Fibroblast of skin of abdomen (primary cell): ENCODE measurements at places on chromosomes 1 and 21.

- DNase-seq: no peak
Measured at GRCh38 chr1:23872421-23872820, 4.3 kb upstream of the FUCA1 start.

DNA sequence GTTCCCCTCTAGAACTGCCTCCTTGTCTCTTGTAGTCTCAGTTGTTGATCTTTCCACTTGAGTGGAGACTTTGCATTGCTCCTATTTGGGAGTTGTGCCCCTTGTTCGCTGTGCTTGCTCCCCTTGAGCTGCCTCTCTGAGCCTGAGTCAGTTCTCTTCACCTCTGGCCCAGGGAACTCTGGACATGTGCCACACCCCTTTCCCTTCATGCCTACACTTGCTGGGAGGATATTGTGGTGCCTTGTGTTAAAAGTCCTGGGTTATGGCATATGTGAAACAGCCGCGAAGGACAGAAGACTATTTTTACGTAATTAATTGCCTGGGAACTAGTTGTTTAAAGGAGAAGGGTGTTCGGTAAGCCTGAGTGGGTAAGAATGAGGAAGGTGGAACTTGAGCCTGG is 32.2 kb upstream of the RPTN start:
- DNase-seq: no peak

DNA sequence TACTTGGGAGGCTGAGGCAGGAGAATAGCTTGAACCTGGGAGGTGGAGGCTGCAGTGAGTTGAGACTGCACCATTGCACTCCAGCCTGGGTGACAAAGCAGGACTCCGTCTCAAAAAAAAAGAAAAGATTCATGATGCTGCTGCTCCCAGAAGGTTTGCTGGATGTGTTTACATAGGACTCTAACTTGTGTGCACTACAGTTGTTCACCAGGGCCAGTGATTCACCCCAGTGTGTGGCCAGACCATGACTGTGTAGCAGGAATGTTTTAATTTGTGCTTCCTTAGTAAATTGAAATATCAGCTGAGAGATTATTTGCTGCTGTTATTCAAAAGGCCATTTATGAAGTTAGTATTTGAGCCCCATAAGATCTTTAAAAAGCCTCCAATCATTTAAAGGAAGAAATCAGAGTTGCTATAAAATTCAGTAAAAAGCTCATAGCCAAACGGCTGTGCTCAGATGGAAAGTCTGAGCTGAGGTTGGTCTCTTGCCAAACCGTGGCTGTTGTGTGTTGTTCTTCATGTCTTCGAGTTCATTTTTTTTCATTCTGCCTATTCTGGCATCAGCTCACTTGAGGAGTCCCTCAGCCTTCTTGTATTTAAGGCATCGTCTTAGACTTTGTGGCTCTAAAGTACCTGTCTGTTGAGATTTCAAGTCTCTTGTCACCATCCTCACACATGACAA is 18.1 kb upstream of the PGD start:
- peak; percentile 83 for DNase-seq

GRCh38 chr1:3017440-3018050 is 3.7 kb upstream of the ACTRT2 start:
- DNase-seq: no peak

- DNase-seq: no peak
Measured at GRCh38 chr1:82268826-82269225, 468.1 kb downstream of the ADGRL2 start.

DNA sequence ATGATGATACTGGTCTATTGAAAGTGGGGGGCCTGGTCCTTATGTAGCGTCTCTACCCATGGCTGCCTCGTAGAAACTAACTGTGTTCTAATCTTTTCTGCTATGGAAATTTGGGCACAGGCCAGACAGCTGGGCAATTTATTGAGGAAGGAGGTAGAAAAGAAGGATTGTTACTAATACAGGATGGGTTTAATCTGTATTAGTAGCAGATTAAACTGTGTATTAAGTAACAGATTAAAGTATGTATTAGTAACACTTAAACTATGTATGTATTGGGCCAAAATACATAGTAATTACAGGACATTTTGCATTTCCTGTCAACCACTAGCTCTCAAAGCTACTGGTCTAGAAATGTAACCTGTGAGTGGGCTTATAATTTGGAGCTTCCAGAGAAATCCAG is 142.0 kb downstream of the MAST2 start:
- peak; percentile 66 for DNase-seq

DNA sequence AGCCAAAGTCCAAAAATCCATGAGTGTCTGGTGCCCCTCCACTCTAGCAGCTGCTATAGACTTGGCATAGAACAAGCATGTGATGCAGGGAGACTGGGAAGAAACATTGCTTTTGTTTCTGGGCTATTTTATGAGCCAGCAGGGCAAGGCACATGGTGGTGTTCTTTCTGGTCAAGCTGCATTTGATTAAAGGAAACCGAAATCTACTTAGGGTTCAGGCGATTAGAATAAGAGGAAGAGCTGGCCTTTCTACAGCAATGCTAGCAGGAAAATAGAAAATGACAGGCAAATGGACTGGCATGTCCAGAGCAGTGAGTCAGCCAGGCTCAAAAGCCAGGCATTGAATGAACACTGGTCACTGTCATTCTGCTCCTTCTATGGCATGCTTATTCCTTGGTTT is 28.5 kb upstream of the ARHGAP29 start:
- DNase-seq: no peak

- peak; percentile 44 for DNase-seq
Measured at GRCh38 chr1:246703581-246703980, 20.6 kb upstream of the SCCPDH start.

DNA sequence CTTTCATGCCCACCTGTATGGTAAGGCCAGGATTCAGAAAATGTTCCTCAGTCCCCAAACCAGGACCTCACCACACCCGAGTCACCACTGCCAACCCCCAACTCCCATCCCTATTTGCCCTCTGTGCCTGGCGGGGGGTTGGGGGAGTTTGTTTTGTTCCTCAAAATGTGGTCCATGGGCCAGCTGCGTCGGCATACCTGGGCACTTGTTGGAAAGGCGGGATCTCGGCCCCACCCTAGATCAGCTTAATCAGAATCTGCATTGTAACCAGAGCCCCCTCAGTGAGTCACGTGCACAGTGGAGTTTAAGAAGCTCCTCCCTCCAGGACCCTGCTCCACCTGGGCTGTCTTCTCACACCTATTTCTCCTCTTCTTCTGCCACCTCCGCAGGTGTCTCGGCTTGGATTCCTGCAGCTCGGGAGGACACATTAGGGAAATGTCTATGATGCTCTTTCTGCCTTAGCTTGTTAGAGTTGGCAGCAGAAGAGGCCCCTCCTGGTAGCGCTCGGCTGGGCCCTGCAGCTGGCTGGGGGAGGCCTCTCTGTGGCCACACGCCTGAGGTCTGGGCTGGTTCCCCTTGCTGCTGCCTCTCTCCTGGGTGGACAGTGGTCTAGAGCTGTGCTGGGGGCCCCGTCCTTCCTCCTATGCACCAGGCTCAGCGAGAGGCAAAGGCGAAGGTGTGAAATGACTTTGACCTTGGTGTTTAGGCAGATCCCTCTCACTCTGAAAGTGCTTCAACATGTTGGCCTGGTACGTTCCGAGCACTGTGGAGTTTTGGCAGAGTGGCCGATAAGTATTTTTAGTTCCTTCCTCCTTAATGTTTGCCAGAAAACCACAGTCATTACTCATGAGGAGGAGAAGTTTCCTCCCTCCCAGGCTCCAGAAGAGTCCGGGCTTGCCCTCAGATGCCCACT is 41.8 kb upstream of the CAMTA1 start:
- peak; percentile 80 for DNase-seq

GRCh38 chr1:75135573-75136194 is 1.5 kb downstream of the LHX8 start:
- peak; percentile 17 for DNase-seq

GRCh38 chr1:70355920-70356319 is 1.4 kb upstream of the ANKRD13C start:
- no peak for DNase-seq

GRCh38 chr1:55931081-55931940 is 648.1 kb downstream of the PLPP3 start:
- peak; percentile 53 for DNase-seq

- no peak for DNase-seq
Measured at GRCh38 chr1:226308166-226308722, 720 bp downstream of the LIN9 start.

DNA sequence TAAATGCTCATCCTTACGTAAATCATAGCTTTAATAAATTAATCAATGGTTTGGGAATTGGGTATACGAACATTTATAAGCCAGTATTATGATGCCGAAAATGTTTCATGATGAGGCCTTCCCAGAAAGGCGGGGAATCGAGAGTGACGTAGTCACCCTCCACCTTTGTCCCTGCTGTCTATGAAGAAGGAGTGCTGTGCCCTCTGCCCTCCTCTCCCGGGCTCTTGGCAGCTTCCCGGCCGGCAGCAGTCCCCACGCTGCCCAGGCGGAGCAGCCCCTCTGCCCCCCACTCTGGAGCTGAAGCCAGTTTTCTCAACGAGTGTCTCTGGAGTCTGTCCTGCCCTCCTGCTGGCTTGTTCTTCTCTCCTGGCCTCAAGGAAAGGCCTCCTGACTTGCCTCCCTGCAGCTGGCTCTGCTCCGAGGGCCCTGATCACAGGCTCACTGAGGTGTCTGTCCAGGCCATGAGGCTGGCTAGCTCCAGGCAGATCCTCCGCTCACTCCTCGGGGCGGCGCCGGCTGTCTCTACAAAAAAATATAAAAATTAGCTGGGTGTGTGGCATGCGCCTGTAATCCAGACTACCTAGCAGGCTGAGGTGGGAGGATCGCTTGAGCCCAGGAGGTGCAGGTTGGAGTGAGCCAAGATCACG is 150.7 kb upstream of the COL6A1 start:
- DNase-seq: no peak

DNA sequence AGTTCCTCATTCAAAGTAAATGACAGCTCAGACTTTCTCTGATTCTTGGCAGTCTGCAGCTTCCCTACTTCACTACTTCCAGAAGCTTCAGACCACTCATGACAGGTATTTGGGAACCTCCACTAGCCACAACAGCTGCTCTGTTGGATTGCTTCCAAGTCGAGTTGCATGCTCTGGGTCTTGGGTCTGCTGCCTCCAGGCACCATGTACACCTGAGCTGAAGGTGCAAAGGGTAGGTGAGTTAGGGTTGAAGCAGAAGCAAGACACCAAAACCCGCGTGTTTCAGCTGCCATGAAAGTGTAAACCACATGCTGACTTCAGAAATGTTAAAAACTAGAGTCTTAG is 62.7 kb downstream of the ZNF684 start:
- DNase-seq: no peak

DNA sequence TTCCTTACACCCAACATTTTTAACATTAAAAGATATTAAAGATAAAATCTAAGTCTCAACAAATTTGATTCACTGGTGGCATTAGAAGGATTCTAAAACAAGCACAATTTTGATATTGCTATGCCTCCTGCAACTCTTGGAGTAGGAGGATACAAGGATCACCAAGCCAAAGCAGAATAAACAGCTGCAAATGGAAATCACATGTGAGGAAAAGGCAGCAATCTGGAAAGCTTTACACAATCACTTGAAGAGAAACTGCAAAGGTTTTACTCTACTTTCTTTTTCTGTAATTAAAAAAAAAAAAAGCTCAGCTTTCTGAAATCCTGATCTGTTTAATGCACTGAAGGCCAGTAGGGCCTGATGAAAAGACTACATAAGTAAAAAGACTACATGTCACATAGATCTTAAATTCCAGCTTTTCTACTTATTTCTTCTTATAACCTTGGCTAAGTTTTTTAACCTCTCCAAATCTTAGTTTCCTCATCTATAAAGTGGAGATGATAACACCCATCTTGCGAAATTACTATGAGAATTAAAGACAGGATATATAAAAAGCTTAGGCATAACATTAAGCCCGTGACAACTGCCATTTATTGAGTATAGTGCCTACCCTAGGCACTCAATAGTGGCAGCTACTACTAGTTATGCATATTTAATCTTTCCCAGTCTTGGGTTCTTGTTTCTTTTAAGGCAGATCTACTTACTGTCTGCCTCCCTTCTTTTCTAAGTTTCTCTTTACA is 73.5 kb downstream of the EPS15 start:
- DNase-seq: no peak

GRCh38 chr1:206918076-206918475 is 3.7 kb downstream of the FCMR start:
- no peak for DNase-seq

GRCh38 chr1:241817331-241817792 is 30.6 kb upstream of the EXO1 start:
- DNase-seq: peak; percentile 72

DNA sequence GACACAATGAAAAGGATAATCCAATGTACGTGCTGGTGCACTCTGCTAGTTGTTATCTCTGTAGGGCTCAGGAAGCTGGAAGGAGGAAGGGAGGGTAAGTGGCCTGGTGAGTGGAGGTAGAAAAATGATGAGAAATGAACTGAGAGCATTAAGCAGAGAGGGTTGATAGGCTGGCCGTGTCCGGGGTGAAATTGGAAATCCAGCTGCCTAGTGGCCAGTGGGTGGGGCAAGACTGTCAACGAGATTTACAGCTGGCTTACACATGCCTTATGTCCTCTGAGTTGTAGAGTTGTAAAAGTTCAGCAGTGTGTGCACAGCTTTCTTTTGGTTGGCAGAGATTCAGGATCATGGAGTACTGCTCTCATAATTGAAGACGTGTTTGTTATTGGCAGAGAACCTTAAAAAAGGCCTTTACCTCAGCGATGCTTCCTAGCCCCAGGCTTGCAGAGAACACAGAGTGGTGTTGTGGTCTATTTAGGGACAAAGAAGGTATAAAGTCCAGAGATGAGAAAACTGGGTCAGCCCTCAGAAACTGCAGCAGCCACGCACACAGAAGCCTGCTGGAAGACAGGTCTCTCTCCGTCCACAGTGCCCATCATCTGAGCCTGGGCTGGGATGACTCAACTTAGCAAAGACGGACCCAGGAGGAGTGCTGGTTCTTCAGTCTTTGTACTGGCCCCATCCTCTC is 132.4 kb downstream of the EDEM3 start:
- DNase-seq: peak; percentile 89

DNA sequence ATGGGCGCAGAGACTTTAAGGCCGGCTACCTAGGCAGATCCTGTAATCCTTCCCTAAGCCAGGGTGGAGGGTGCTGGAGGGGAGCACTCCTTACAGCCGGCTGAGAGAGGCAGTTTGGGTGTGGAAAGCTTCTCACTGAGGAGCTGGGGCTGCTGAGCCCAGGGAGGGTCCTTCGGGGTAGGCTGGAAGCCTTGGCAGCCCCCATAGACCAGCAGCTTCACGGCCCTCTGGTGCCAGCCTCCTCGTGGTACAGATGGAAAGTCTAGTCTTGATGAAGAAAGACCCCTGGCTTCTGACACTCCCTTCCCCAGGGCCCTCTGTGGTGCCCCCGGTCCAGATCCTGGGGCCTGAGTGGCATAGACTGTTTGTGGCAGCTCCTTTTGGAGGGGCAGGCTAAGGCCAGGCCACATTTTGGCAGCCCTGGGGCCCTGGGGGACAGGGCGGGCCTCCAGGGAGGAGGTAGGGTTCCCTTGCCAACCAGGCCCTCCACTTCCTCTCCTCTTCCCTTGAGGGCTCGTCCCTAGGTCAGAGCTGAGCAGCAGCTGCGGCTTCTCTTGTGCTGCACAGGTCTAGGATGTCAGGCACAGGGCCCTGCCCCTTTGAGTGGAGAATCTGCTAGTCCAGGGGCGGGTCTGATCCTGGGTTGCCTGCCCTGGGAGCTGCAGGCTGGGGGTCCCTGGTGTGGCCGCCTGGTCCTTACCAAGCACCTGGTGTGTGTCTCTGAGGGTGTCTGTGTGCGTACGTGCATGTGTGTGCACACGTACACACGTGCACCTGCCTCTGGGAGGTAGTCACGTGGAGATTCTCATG is 4.8 kb downstream of the AMPD2 start:
- DNase-seq: no peak
